ENCODE measurements at places on chromosomes 12 and 14.

DNA sequence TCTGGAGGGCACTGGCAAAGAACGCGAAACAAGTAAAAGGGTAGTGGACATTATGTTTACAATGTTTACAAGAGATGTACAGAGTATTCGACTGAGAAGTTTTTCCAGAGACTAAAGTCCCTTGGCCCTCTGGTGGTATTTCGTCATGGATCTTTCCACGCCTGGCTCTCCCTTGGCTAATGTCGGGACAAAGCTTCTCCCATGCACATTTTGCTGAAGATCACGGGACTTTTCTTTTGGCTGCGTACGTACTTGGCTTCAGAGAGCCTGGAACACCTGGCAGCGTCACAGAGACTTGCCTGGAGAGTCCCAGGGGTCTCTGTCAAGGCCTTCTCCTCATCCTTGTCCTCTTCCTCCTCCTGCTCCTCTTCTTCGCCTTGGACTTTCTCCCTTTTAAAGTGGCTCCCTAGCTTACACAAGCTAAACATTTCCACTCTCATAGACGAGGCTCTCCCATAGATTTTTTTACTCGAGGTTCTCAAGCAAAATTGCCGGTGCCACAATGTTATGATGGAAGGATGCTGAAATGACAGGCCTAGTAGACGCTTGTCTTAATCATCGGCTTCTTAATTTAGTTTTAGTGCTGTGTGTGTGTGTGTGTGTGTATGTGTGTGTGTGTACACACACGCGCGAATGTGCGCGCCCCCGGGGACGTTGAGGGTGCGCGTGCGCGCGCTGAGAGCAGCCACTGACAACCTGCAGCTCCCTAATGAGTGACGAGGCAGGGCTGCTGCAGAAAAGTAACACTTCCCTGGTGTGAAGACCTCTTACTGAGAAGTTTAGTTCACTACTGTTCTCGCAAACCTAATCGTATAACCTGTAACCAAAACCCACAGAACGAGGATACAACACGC is 4.9 kb upstream of the FOXG1 start:
- no peak for DNase-seq

DNA sequence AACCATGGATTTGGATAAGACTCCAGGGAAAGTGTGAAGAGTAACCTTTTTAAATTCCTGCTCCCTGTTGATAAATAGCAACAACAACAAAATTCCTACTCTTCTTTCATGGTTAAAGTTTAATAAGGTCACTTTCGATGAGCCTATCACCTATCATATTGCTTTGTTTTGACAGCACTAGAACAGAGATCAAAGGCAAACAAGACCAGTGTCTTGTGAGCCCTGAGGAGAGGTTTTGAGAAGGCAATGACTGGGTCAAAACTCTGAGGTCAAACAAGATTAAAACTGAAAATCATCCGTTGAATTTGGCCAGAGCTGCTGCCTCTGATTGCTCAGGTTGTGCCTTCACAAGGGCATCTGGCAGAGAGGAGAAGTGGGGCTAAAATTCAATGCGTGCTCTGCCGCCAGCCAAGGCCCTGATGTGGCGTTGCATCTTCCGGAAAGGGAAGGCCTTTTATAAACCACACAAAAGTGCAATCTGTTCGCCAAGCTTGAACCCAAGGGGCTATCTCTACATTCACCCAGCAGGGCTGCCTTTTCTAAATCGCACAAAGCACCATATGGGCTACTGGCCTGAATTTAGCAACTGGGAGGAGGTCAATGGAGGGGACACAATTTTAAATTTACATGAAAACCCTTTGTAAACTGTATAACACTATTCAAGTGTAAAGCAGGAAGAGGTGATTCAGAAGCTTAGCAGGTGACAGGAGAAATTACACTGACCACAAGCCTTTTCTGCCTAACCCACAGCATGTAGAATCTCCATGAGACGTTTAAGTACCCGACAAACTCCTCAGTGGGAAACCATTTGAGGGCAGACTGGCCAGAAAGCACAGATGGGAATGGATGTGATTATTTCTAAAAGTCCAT is 140.8 kb downstream of the DAD1 start:
- DNase-seq, result no peak

DNA sequence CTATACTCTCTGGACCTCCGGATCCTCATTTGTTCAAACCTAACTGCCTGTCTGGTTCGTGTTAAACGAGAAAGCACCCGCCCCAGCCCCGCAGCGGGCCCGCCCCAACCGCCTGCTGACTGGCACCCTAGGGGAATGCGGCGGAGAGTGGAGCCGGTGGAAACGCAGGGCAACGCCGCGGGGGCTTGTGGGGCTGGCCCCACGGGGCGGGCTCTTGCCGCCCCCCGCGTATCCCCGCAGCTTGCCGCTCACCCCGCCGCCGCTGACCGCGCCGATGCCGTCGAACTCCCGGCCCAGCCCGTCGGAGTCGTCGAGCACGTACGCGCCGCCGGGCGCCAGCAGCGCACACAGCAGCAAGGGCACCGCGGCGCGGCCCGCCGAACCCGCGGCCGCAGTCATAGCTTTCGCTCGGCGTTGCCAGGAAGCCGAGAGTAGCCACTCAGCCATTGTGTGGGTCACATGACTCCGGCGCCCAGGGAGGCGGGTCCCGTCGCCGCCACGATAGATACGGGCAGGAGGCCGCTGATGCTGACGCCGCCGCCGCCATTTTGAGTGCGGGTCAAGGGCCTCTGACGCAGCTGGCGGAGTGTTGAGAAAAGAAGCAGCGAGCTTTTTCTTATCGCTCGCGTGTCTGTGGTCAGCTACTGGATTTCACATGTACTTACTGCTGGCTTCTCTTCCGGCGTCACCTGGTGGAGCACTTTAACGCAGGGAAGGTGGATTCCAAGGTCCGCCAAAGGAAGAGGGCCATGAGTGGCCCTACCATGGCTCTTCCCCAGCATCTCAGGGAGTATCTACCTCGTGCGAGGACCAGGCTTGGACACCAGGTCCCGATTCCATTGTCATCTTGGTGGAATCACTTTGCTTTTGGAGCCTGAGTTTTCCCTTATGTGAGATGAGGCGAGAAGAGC is at the start of gene GALC:
GALC (minus strand) TSS at position 465 of the 911 bp plus-strand sequence; CDS start at position 447, 18 bp downstream.
- peak; percentile 90 for DNase-seq

DNA sequence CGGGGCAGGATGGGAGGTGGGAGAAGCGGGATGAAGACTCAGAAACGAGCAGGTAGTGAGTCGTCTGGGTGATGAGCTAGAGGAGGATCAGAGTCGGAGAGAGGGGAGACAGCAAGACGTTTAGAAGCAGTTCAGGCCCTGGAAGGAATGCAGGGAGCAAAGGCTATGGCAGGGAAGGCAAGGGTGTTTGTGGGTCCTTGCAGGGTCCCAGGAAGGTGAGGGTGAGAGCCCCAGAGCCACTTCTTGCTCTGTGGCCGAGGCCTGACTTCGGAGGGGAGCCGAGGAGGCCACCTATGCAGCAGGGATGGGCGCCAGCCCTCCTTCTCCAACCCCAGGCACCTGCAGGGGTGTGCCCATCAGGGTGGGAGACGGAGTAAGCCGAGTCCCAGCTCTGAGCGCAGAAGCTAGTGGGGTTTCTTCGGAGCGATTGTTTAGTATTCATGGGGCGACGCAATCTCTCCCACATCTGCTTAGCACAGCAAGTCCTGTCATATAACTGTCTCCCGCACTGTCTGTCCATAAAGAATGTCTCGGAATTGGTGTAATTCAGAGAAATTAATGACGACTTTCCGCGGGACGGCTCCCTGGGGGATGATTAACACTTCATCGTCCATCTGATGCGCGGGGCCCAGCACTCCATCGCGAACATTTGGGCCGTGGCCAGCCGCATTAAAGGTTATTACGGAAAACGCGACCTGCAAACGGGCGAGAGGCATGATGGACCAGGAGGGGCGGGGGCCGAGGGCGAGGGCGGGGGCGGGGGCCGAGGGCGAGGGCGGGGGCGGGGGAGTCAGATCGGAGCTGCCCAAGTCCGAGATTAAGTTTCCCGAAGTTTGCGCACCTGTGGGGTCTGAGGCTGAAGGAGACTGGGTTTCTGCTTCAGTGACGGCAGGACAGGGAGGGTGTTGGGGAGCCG is 12.2 kb upstream of the CALCOCO1 start:
- no peak for DNase-seq

GRCh38 chr12:6122201-6122600 is 2.3 kb downstream of the VWF start:
- no peak for DNase-seq

DNA sequence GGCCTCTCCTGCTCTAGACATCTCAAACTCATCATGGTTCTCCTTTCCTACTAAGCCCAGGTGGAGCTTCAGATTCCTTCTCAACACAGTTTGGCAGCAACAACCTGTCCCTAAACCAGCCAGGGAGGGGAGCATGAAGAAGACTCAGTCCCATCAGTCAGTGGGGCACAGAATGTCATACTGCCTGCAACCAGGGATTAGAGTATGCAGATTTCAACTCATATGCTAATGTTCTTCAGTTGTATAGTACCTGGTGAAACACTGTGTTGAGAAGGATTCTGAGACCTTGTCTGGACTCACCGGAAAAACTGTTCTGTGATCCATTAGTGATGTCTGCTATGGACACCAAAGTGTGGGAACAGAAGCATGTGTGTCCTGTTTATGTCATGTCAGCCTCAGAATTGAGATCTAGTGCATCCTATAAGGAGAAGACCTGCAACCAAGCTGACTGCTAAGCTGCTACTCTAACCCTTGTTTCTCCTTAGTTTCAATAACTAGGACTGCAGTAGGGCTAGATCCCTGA is 43.6 kb downstream of the TRPV4 start:
- DNase-seq, result no peak

DNA sequence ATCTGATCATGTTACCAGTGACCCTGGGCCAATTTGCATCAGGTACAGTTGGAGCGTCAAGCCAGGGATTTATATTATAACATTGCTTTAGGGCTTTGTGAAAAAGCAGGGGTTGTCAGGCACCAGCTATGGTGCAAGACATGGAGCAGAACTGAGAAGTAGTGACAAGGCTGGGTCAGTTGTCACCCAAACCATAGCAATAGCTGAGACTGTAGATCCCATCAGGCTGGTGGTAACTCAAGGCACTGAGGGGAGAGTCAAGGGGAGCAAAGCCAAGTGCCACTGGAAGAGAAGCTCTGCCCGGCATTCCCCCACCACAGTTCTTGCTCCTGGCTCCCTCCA is 16.9 kb downstream of the BCL2L14 start:
- DNase-seq, result no peak

DNA sequence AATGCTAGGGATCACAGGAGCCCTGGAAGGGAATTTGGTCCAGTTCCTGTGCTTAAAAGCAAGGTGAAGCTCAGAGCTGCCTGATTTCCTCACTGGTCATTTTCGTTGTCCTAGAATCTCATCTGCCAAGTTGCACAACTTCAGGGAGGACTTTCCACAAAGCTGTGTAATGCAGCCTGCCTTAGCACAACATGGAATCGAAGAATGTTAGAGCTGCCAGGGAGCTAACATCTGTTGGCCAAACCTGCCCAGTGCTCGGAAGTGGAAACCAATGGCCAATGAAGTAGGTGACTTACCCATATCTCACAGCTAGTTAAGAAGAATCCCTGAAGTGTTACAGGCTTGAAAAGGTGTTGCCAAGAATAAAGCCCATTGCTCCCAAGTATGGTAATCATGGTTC is 79.9 kb upstream of the SSTR1 start:
- DNase-seq, result no peak

DNA sequence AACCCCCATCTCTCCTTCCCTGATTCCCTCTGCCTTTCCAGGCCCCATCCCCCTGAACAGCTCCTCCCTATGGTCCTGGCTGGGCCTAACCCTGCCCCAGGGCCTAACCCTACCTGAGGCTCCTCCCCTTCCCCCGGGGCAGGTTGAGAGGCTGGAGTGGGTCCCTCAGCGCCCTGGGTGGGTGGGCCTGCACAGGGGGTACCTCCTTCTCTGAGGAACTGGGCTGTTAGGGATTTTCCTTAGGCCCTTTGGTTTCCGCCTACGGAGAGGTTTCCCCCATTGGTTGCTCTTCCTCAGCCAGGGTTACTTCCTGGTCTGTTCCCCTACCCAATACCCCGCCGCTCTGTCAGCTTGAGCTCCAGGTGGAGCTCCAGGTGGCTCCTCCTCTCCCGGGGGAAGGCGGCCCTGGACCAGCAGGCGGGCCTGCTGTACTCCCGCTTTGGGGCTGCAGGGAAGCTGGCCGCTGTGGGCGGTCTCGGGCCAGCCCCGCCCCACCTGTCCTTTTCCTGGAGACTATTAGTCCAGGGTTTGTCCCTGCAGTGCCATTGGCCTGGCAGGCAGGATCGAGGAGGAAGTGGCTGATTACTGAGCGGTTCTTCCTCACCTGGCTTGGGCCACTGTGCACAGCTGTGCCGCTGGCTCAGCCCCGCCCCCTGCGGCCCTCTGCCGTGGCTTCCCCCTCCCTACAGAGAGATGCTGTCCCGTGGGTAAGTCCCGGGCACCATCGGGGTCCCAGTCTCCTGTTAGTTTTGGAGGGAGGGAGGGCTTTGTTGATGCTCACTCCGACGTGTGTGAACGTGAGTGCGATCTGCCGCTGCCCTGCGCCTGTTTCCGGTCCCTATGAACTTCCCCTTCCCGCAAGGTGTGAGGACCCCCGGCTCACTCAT is 2.5 kb downstream of the C12orf57 start:
- no peak for DNase-seq

All from hindlimb muscle (tissue), 1 donor.